ENCODE measurements at places on chromosomes 2 and 18.

DNA sequence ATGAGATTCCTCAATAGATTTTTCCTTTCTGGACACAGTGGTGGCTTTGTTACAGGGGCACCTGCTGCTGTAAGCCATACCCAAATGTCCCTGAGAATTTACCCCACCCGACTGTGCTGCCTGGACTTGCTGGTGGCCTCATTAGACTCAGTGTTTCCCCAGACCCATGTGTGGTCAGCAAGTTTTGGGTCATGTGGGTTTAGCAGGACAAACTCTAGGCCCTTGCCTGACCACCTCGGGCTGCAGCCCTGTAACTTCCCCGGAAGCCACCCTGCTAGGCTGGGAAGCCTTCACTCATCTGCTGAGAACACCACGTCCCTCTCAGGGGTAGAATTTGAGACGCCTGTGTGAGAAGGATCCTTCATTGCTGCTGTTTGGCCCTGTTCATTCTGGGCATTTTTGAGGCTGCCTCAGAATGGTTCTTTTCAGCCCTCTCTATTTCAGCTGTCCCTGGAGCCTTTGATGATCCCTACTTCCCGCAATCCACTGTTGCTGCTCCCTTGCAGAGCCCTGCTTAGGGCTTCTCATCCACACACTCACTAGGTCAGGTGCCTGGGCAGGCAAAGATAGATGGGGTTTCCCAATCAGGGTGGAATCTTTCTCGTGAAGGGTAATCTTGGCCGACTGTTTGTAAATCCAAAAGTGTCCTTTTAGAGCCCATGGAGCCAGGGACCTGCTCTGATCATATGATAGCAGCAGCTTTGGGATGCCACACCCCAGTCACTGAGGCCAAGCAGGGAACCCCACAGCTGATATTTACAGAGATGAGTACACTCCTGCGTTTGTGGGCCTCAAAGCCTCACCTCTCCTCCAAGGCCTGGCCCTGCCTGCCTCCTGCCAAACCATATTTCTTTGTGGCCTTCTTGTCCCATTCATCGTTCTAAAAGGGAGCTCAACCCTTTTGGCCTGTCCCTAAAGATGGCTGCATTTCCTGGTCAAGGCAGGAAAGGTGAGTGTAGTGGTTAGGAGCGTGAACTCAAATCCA, 6.7 kb downstream of the EHD3 start:
- no peak for DNase-seq

DNA sequence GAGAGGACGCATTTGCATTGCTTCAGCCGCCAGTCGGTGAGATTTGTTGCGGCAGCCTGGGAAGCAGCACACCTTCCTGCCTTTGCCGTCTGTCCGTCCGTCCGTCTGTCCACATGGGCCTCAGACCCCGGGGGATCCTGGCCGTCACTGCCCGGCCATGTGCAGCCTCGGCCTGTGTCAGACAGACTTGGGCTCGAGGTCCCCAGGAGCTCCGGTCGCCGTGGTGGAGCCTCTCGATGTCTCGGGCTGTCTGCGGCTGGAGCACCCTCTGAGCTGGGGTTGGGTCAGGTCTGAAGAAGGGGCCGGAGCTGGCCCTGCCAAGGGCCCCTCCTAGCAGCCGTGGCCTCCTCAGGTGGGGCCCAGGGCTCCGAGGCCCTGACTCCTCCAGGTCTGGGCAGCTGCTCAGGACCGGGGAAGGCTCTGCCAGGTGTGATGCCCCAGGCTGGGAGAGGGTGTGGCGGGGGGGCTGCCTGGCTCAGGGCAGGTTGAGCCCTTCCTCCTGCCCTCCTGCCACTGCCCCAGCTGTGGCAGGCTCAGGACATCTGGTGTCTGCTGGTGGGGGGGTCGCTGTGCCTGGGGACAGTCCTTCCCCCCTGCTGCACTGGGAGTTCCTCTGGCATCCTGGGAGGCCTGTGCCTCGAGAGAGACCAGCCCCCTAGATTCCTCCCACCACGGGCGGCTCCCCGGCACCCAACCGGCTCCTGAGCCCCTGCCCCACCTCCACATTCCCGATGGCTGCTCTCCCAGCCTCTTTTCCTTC, 11.8 kb downstream of the NEU4 start:
- DNase-seq = no peak

- DNase-seq = no peak
Measured at GRCh38 chr2:100451734-100452133, 18.5 kb upstream of the NMS start.

GRCh38 chr2:48568547-48568946, 38.6 kb downstream of the STON1 start:
- DNase-seq = no peak

- DNase-seq = no peak
Measured at GRCh38 chr2:134912361-134912760, 6.3 kb upstream of the CCNT2 start.

GRCh38 chr2:17353263-17353662, 165.0 kb downstream of the RAD51AP2 start:
- DNase-seq = no peak

DNA sequence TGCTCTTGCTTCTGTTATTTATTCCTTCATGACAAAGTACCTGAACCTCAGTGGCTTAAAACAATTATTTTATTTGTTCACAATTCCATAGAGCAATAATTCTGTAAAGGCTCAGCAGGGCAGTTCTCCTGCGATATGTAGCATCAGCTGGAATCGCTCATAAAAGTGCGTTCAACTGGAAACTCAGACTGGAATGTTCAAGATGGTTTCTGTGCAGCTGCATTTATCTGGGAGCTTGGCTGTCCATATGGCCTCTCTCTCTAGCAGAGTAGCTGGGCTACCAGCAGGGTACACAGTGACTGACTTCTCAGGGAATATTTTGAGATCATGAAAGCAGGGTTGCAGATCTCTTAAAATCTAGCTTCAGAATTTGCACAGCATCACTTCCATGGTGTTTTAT, 13.5 kb downstream of the CCDC121 start:
- no peak for DNase-seq

GRCh38 chr18:23232331-23232730, 97.0 kb downstream of the CABLES1 start:
- DNase-seq = no peak

- DNase-seq = peak; percentile 23
Measured at GRCh38 chr2:47601568-47601967, 181.4 kb upstream of the MSH6 start.

GRCh38 chr2:45700407-45701013, 49.0 kb downstream of the PRKCE start:
- DNase-seq = no peak

GRCh38 chr2:148640767-148641166, 3.8 kb upstream of the EPC2 start:
- no peak for DNase-seq

DNA sequence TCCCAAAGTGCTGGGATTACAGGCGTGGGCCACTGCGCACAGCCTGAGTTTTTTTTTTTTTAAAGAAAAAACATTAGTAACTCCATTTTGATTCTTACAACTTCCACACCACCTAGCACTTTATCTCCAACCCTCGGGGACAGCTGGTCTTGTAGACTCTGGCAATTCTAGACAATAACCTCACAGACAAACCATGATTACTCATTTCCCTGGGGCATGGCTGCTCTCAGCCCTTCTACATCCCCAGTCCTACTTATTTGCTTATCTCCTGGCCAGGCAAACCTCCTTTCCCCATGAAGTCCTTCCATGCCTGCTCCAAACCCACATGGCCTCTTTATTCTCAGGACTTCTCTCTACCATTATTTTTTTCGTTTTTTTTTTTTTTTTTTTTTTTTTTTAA, 91.1 kb downstream of the ACTR3 start:
- no peak for DNase-seq

DNA sequence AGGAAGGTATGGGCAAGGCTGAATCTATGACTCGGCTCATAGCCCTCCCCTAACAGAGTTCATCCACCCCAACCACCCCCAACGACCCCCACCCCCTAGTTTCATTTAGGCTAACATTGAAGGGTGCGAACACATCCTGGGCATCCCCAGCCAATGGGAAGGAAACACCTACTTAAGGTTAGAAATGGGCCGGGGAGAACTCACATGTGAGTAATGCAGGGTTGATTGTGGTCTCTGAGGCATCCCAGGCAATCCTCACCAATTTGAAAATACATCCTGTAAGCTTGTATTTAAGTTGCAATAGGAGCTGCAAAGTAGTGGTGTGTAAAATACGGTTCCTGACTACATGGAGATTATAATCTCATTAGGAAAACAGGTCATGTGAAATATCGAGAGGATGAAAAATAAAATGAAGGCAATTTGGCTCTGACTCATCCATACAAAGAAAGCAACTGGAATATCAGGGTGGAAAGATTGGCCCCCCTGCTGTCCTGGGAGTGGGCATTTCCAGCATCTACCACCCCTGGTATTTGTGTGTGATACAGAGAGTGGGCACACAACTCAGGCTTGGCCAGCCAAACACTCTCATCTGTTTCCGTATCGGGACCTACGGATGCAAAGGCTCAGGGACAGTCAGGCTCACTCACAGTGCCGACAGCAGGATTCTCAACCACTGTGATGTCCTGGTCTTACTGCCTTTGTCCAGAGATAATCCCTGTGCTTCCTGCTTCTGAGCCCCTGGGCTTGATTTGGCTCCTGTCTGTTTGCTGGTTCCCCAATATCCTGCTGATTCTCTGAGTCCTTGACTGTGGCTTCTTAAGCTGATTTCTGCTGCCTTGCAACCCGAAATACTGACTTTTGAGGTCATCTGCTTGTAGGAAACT, 90.0 kb upstream of the NCKAP5 start:
- no peak for DNase-seq

DNA sequence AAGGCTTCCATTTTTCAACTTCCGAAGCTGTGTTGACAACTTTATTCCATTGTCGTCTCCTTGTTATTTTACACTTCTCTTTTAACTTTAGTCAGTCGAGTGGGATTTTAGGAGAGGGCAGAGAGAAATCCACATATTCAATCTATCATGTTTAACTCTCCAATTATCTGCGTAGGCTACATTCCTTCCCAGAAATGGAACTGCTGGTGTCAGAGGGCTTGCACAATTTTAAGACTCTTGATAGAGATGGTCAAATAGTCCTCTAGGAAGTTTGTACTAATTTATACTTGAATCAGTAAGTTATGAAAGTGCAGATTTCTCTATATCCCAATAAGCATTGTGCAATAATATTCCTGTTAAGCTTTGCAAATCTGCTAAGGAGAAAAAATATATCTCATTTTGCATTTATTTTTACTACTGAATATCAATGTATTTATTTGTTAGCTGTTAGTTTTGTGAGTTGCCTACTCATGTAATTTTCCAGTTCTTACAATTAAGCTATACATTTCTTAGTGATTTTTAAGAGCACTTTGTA, 95.6 kb downstream of the CYP26B1 start:
- DNase-seq = no peak

DNA sequence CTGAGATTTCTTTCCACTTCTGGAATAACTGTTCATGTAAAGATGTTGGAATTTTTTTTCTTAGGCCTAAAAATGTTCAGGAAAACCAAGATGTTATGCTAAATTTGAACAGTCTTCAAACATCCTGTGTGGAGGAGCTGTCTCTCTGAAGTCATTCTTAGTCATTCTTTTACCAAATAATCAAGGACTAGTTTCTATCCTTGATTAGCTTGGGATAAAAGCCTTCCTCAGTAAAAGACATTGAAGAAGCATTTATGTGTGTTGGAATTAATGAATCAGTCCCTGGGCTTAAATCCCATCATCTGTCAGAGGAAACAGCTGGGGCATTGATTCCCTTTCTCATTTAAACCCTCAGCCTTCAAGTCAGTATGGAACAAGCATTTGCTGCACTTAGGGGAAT, 300.1 kb upstream of the NXPH2 start:
- no peak for DNase-seq

DNA sequence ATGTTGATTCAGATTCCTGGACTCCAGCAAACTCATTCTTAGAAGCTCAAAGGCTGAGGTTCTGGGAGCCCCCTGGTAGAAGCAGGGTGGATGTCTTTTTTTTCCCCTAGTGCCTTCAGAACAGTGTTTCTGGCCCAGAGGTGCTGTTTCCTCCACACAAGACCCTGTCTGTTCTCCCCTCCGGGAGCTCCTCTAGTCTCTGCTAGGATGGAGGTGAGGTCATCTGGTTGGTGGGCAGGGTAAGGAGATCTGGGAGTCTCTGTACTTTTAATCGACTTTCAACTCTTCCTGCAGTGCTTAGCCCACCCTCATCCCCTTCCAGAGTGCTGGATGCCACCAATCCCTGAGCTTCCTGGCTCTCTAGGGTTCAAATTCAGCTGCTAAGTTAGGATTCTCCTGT, 192.0 kb downstream of the SH3BP4 start:
- DNase-seq = no peak

Measured in NCI-H774 (cell line).